ENCODE measurements at places on chromosomes 3 and 15.

DNA sequence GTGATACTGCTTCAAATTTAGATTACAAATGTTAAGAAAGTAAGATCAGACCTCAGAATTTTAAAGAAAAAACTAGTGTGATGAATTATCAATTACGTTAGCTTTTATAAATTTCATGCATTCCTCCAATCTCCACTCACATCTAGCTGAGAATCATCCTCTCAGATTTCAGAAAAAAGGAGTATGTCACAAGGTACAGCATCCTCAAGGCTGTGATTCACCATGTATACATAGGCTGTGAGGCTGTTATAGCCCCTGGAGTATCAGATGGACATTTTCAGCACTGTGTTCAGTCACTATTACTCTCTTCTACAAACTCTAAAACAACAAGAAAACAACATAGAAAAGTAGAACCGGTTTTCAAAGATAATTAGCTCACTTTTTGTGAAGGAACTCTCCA is 214.4 kb downstream of the PCCB start:
- DNase-seq: peak; percentile 61

DNA sequence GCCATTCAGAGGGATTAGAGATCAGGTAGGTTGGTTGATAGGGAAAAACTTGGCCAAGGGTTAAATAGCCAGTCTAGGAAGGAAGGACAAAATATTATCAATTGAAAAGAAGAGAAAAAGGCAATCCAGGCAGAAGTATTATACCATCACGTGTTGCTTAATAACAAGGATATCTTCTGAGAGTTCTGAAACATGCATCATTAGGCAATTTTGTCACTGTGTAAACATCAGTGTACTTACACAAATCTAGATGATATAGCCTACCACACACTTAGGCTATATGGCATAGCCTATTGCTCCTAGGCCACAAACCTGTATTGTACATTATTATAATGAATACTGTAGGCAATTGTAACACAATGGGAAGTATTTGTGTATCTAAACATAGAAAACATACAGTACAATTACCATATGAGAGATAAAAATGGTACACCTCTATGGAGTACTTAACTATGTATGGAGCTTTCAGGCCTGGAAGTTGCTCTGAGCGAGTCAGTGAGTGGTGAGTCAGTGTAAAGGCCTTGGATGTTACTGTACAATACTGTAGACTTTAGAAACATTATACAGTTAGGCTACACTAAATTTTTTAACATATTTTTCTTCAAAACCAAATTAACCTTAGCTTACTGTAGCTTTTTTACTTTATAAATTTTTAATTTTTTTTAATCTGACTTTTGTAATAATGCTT is 2.7 kb downstream of the TEX55 start:
- DNase-seq: no peak

- no peak for DNase-seq
Observed at GRCh38 chr15:31084176-31084575, 17.3 kb downstream of the TRPM1 start.

GRCh38 chr3:127915115-127915936 is at the start of gene KBTBD12:
KBTBD12 (plus strand) TSS chr3:127915232; CDS start chr3:127923062, 7,830 bp downstream.
- no peak for DNase-seq

DNA sequence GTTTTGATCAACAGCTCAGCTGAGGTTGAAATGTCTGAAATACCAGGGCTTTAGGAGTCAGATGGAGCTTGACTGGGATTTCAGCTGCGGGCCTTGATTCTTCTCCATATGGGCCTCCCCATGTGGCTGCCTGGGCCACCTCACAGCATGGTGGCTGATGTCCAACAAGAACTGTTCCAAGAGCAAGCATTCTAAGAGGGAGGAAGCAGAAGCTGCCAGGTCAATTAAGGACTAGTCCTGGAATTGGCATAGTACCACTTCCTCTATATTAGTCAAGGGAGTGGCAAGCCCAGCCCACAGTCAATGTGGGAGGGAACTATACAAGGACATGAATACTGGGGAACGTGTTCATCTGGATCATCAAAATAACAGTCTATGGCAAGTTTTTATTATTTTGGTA is 181.7 kb upstream of the ANKRD28 start:
- DNase-seq: peak; percentile 17

Data from AG08395 (cell line).